ENCODE measurements at places on chromosomes 2 and 18.
A peak's percentile ranks its signal among the peaks of the same experiment; 100 is the strongest.

- DNase-seq, result no peak
Measured at GRCh38 chr2:173751245-173751975, 213.8 kb downstream of the SP3 start.

DNA sequence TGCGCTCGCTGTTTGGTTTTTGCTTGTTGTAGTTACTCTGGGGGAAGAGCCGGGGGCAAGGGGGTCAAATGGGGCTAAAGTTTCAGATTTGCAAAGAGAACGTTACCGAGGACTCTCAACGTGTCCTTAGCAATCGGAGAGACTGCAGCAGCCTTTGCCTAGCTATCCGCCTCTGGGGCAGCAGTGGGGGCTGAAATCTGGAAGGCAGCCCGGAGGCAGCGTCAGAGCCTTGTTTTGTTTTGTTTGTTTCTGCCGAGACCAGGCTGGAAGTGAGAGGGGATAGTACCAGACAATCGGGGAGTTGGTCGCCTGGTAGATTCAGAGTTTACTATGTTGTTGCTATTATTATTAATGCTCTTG is 1.2 kb downstream of the CDH20 start:
- DNase-seq, result no peak

- DNase-seq, result no peak
Measured at GRCh38 chr2:200305797-200306195, 697 bp upstream of the SPATS2L start.

- DNase-seq, result no peak
Measured at GRCh38 chr2:45980161-45980865, 316.9 kb upstream of the EPAS1 start.

DNA sequence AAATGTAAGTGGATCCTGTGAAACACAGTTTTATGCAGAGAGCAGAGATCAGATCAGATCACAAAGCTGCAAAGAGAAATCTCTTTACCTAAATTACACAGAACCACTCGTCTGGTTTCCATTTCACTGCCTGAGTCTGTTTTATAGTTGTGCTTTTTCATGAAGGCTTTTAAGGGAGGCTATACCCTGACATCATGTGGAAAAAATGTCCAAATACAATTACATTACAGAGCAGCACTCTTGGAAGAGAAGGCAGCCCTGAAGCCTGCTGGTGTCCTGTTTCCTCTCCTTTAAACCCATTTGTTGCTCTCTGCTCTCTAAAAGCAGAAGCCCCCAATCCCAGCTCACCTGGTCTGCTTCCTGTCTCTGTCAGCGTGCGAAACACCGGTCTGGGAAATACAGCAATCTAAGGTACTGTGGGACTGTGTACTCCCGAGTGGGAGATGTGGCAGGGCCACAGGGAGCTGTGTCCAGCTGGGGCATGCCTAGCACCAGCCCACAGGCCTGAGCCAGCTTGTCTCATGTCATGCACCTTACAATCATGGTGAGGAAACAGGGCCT is 24.8 kb upstream of the ZFP36L2 start:
- DNase-seq, result no peak

- DNase-seq, result no peak
Measured at GRCh38 chr2:208546107-208546506, 139.5 kb downstream of the PTH2R start.

- no peak for DNase-seq
Measured at GRCh38 chr2:137857881-137858280, 106.4 kb upstream of the HNMT start.

DNA sequence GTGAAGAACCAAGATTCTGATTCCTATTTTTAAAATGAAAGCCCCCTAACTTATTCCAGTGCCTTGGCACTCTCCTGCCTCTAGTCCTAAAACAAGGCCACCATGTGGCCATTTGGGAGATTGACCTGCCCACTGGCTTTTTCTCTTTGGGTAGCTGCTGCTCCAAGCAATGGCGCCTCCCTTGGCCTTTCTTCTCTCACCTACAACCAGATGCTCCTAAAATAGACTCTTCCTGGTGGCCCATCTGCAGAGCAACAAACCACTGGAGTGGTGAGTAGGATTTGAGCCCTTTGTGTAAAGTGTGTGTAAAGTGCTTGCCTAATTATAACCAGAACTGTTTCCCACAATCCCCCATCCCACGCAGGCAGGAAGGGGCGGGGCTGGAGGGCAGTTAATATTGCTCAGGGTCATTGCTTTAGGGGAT is 114.2 kb downstream of the FHOD3 start:
- DNase-seq, result no peak

DNA sequence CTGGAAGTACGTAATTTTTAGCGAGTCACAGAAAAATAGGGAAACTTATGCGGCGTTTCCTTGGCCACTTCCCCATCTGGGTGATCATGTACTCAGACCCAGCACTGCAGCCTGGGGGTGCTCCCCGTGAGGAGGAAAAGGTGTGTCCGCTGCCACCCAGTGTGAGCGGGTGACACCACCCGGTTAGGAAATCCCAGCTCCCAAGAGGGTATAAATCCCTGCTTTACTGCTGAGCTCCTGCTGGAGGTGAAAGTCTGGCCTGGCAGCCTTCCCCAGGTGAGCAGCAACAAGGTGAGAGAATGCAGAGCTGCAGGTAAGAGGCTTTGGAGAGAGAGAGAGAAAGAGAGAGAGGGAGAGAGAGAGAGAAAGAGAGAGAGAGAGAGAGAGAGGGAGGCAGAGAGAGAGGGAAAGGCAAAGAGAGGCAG is at the start of gene IL1R2:
Gene IL1R2, plus strand, starts transcription at position 240 of the 425 bp plus-strand sequence. CDS start 16,616 bp downstream, outside the sequence.
- no peak for DNase-seq

DNA sequence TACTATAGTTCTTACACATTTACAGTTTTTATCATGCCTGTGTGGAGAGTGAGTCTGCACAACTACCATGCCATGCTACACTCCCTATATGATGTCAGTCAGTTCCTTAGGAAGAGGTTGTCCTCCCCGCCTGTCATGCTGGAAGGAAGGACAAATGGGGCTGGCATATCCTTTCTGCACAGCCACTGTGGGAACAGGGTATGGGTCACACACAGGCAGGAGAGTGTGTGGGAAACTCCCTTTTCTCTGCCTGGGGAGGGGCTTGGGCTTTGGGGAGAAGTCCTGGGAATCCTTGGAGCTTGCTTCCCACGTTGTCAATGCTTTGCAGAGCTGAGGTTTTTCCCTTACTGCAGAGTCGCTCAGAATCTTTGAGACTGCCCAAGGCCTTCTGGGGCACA is 232.1 kb downstream of the PRKCE start:
- no peak for DNase-seq

GRCh38 chr2:2801458-2801857 is 470.4 kb upstream of the MYT1L start:
- no peak for DNase-seq

DNA sequence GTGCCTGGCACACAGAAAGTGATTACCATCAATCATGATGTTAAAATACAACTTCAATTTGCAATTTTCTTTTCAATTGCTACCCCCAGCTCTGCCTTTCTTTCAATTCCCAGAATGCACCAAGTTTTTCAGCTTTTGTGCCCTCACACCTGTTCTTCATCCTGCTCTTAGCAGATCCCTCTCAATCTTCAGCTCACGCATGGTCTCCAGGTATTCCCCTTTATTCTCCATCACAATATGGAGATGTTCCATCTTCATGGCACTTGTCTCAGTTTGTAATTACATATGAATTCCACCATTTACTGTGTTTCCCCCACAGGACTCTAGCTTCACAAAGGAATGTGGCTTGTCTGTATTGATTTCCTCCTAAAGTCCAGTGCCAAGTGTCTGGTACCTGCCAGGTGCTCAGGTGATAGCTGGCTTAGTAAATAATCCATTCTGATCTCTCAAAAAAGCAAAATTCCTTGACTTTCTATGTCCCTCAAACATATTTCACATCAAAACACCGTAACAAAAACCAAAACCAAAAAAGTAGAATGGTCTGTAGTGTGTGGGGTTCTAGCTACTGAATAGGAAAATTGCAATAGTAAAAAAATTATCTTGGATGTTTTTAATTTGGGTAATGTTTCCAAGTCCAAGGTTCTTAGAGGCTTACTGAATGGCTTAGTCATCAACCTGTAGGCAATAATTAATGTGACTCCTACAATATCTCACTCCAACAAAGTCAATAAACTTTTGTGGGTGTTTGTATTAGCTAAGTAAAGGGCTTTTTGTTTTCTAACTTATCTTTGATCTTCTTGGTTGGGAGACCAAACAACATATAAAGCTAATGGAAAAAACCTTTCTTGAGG is 2.9 kb upstream of the INSIG2 start:
- no peak for DNase-seq

DNA sequence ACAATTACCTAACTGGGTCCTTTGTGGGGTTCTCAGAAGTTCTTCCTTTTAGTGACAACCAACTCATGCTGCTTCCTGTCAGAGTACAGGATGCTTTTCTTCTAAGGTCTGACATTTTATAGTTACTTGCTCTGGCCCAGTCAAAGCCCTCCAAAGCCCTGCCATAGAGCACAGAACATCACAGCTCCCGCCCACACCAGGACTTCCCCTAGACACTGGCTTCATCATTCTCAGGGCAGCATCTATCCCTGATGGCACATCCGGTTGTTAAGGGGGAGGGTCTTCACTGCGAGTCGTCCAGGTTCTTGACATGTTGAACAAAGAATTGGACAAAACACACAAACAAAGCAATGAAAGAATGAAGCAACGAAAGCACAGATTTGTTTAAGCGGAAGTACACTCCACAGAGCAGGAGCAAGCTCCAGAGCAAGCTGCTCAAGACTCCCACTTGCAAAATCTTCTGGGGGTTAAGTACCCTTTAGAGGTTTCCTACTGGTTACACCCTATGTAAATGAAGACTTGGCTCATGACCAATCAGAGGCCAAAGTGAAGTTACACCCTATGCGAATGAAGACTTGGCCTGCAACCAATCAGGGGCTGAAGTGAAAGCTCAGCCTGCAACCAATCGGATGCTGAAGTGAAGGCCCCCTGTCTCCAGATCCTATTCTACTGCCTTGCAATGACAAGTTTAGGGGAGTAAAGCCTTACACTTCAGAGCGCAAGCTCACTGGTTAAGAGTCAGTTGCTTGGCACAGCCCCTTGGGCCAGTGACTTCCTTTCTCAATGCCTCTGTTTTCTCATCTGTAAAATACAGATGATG is 79.0 kb downstream of the HDAC4 start:
- no peak for DNase-seq

DNA sequence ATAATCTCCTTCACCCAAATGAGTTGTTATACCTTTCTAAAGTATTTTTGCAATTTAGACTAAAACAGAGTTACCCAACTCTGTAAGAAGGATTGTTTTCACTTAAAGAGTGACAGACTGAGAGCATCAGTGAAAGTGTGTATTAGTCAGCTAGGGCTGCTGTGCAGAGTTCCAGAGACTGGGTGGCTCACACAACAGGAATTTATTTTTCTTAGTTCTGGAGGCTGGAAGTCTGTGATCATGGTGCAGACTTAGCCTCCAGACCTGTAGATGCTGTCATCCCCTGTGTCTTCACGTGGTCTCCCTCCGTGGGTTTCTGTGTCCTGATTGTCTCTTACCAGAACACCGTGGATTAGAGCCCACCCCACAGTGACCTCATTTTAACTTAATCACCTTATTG is 40.0 kb downstream of the BCL2L11 start:
- DNase-seq, result no peak

GRCh38 chr2:85668009-85668856 is at the start of gene SFTPB:
Gene SFTPB, minus strand, starts transcription at chr2:85668199. Its CDS starts 16 bp downstream, at chr2:85668183.
- peak; percentile 75 for DNase-seq

DNA sequence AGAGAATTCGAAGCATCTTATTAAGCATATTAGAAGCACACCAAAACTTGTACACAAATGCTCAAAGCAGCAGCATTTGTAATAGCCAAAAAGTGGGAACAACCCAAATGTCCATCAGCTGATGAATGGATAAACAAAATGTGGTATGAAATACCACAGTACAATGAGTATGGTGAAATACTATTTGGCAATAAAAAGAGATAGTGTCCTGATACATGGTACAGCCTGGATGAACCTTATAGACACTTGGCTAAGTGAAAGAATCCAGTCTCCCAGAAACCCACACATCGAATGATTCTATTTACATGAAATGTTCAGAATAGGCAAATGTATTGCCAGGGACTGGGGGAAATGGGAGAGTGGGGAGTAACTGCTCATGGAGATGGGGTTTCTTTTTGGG is 3.0 kb downstream of the SPATA3 start:
- no peak for DNase-seq

GRCh38 chr2:170843656-170844055 is 27.0 kb downstream of the GAD1 start:
- no peak for DNase-seq

DNA sequence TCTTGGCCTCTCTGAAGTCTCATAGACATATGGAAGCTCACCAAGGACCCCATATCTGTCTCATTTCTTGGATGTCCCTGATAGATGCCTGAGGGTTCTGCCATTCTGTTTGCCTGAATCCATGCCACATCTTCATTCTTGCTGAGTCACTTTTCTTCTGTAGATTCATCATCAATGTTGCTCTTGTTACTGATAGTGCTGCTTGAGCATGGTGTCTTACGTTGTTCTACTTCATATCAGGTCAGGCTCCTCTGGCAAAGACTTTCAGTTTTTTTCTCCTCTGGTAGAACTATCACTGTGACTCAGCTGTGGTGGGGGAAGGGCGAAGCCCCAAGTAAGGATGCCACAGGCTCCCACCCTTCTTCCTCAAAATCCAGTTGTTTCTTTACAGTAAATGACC is 885.2 kb downstream of the DCDC2C start:
- DNase-seq, result no peak

DNA sequence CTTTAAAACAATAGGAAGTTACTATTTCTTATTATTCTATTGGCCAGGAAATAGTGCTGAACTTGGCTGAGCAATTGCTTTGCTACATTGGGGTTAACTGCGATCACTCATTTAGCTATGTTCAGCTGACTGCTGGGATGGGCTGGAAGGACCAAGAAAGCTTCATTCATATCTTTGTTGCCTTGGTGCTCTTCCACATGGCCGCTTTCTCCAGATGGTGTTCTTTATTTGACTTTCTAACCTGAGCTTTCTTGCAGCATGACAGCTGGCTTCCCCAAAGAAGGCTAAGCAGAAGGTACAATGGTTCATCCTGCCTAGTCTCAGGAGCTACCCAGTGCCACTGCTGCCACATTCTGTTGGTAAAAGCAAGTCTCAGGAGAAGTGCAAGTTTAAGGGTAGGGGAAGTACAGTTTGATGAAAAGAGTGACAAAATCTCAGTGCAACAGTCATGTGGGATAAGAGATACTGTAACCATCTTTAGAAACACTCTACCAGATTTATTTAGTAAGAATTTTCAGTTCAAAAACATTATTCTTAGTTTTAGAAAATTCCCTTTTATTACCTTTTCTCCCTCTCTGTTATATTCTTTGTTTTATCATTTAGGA is 180.6 kb upstream of the RBMS1 start:
- DNase-seq, result no peak

- no peak for DNase-seq
Measured at GRCh38 chr2:30915486-30915885, 108.2 kb upstream of the CAPN13 start.

- no peak for DNase-seq
Measured at GRCh38 chr2:20148923-20149702, 75.8 kb downstream of the SDC1 start.
